ENCODE measurements at places on chromosomes 11 and 22.

- no peak for DNase-seq
Measured at GRCh38 chr11:210122-210802, 2.8 kb downstream of the RIC8A start.

- DNase-seq, result no peak
Measured at GRCh38 chr22:23045461-23045860, 24.9 kb upstream of the GNAZ start.

GRCh38 chr11:11329062-11329806 lies 23.8 kb downstream of the CSNK2A3 start:
- DNase-seq, result no peak

DNA sequence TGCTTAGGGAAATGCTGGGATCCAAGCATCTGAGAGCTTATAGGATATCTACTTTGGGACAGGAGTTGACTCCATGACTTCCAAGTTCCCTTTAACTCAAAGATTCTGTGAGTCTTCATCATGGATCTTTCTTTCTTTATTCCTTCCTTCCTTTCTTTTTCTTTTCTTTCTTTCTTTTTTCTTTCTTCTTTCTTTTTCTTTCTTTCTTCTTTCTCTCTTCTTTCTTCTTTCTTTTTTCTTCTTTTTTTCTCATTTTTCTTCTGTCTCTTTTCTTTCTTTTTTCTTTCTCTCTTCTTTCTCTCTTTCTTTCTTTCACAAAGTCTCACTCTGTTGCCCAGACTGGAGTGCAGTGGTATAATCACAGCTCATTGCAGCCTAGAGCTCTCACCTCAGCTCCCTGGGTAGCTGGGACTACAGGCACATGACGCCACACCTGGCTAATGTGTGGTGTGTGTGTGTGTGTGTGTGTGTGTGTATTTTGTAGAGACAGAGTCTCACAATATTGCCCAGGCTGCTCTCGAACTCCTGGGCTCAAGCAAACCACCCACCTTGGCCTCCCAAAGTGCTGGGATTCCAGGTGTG lies 5.4 kb upstream of the MICAL3 start:
- DNase-seq, result no peak

DNA sequence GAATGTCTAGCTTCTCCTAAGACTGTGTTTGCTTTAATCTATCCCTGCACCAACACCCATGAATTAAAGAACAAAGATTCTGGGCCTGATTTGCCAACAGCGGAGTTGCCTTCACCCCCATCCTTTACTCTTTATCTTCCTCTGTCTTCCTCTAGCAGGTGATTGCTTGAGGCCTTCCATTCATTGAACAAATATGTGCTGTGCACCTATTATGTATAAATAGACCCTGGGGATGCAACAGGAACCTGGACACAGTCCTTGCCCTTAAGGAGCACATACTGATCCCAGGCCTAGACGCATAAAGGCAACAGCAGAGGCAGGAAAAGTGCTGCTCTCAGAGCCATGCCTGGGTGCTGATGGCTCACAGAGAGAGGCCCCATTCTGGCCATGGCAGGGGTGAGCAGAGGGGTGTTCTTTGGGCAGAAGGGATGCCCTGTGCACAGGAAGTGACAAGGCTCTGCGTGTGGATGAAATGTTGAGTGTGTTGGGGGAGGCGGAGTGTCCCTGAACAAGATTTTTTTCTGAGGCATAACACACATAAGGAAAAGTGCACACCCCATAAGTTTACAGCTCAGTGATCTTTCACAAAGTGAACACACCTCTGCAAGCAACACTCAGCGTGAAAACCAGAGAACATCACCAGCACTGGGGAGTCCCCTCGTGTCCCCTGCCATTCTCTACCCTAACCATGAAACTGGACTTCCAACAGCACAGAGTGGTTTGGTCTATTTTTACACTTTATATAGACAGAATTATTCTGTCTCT lies 145.9 kb downstream of the GRIK4 start:
- no peak for DNase-seq

DNA sequence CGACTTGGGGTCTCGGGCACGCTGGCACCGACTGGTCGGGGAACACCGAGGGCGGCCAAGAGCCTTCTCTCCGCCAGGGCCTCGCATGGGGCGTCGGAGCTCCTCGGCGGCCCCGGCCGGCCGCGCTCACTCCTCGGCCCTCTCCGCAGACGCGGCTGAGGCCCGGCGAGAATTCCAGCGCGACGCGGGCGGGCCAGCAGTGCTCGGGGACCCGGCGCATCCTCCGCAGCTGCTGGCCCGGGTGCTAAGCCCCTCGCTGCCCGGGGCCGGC lies 5.6 kb downstream of the TBX1 start:
- no peak for DNase-seq

- no peak for DNase-seq
Measured at GRCh38 chr11:46617972-46618314, 590 bp downstream of the ATG13 start.

GRCh38 chr11:61598886-61599868 lies 18.3 kb upstream of the SYT7 start:
- DNase-seq, result no peak

DNA sequence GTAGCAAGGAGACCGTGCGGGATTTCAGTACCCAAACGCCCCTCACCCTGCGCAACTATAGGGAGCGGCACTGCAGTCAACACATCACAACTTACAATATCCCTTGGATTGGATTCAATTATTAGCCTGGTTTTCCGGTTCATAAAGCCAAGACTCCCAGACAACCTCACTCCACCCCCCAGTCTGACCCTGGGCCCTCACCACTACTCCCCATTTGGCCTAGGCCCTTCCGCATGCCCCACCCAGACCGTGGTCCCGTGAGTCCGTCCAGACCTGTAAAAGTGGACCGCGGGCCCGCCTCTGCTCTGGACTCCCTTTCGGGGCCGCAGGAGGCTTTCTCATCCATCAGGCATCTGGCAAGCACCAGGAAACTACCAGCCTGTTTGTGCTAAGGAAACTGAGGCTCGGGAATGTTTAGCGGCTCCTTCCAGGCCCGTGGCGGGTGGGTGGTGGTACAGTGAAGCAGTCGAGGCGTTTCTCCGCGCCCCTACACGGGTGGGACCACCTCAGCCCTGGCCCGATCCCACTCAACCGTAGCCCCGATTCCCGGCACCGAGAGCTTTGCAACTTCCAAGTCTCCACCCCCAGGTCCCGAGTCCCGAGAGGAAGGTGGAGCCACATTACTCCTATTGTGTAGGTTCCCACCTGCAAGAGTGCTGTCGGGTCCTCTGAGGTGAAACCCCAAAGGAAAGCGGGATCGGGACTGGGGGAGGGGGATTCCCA lies 679 bp upstream of the DPP3 start:
- no peak for DNase-seq

- no peak for DNase-seq
Measured at GRCh38 chr11:134515081-134515960, 103.3 kb upstream of the B3GAT1 start.

DNA sequence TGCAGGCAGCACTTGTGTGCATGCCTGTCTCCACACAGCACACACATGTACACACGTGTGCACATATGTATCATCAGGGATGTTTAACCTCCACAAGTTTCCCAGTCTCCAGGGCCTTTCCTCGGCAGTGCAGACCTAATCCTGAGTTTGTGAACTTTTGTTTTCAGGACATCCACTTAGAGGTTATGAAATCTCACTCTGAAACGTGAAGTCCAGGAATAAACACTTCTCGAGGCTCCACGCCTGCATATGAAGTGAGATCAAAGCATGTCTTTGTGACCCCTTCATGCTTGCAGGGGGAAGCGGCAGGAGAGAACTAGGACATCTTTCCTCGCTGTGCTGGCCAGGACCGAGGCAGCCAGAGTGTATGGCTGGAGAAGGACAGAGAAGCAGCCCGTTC lies 3.1 kb downstream of the SHISAL1 start:
- DNase-seq, result no peak

GRCh38 chr22:46746620-46747019 lies 8.6 kb upstream of the CERK start:
- no peak for DNase-seq

GRCh38 chr22:11598492-11599440 lies 3929.2 kb upstream of the OR11H1 start:
- no peak for DNase-seq

DNA sequence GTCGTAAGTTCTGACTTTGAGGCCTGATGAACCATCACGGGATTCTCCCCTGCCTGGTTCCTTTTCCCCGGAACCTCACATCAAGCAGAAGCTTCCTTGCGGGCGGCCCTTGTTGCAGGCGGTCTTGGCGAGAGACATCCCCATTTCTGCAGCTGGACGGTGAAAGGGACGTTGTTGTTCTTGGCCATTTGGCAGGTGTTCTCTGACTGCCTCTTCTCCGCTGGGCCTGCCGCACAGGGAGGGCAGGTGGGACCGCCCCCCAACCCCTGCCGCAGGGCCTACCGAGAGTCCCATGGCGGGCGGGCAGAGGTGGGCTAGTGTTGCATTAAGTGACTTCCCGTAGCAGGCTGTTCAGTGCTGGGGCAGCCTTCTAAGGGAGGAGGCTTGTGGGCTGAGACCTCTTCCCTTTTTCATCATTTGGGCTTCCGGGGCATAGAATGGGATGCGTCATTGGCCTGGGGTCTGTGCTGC lies 26.9 kb upstream of the GRAMD4 start:
- no peak for DNase-seq

- DNase-seq, result no peak
Measured at GRCh38 chr11:17702876-17703275, 16.5 kb upstream of the MYOD1 start.

DNA sequence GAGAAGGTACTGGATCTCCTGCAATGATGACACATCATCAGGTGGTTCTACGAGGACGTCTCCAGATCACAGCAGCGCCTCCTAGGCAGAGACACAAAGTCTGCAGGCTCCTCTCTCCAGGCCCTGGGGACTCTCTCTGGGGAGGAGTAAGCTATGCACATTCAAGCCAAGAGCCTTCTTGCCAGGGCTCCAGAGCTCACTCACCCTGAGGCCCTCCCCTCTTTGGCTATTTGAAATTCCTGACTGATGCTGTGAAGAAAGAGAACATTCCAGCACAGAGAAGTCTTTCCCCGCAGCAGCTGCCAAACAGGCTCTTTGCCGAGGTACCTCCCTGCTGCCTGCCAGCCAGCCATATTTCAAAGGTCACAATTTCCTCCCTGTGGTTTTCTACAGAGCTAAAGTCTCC lies 204.9 kb downstream of the CSNK2A3 start:
- no peak for DNase-seq

GRCh38 chr11:116885951-116886655 lies 48.7 kb upstream of the APOA1 start:
- no peak for DNase-seq

Data from activated CD4-positive, alpha-beta T cell treated with anti-CD3 and anti-CD28 coated beads for 24 hours (primary cell).